Heart left ventricle (tissue), 16 donors: ENCODE measurements at places on chromosomes 2 and 18. TPM values are rescaled to one million over a fixed set of nuclear protein-coding genes. Genes with fewer than 3 reads are reported as not detected.

- DNase-seq: no peak
Observed at GRCh38 chr18:10743766-10744165, 217.9 kb downstream of the NAPG start.

DNA sequence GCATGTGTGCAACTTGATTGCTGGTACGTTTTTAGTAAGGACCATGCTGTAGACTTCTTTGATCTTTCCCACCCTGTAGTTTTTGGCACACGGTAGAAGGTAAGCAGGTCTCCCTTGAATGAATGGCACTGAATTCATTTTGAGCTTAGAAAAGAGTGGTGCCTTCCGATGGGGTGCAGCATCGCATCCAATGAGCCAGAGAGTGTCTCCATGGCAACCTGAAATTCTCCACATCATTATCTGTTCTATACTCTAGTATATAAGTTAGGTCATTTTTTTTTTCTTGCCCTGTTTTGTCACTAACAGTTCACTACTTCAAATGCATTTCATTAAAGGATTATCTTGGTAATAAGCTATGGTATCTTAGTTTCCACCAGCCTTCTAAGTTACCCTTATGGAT, 81.2 kb upstream of the REV1 start:
- no peak for DNase-seq

The ANKRD62 gene
- polyA plus RNA-seq: not detected

GRCh38 chr18:77108821-77109647, 23.5 kb downstream of the MBP start:
- no peak for DNase-seq

DNA sequence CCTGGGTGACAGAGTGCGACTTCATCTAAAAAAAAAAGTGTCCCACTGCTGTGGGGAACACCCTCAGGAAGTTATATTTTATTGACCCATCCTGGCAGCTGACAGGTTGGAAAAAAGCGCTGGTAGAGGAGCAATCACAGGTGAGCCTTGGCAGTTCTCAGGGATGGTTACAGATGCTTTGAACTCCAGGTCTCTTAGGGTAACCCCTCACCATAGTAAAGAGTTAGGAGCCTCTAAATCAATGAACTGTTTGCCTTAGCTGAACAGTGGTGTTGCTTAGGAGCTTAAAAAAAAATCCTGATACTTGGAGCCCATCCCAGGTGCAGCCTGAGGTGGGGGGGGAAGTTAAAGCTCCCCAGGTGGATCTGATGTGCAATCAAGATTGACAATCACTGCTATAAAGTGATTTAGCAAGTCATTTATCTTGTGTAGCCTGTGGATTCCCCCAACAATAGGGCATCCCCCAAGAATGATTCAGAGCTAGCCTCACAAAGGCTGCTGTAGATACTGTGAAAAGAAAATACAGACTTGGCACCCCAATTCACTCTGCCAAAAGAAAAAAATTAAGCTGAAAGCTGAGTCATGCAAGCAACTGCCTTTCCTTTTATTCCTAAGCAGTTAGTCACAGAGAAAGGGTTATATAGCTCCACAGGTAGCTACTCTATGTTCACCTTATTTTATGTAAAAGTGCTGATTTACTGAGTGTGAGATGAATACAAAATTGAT, 14.8 kb downstream of the SLC16A14 start:
- DNase-seq: no peak
